ENCODE measurements at places on chromosomes 2 and 18.

- DNase-seq: no peak
These were observed 472.7 kb upstream of the TRIB2 start for GRCh38 chr2:12244070-12244469.

DNA sequence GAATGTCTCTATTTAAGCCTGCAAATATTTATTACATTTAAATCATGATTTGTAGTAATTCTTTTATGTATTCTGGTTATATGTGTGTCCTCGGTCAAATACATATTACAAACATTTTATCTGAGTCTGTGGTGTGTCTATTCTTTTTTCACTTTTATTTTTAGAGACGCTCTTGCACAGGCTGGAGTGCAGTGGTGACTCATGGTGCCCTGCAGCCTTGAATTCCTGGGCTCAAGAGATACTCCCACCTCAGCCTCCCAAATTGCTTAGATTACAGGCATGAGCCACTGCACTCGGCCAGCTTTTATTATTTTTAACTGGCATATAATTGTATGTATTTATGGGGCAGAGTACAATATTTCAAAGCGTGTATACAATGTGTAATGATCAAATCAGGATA, 47.5 kb downstream of the ARID5A start:
- DNase-seq: peak; percentile 11

DNA sequence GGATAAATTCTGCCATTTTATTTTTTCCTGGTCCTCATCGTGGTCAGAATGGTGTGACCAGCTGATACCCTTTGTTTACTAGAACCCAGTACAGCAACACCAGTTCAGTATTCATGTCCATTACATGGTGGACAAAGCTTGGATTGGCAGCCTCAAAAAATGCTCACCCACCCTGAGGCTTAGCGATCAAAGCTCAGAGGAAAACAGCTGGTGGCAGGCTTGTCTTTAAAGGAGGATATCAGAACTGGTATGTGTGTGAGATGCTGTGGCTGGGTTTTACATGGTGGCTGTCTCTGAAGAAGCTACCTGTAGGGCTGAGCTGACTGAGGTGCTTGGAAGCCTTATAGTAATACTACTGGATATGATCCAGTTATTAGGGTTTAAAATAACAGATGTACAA, 471.1 kb upstream of the MEX3C start:
- no peak for DNase-seq

DNA sequence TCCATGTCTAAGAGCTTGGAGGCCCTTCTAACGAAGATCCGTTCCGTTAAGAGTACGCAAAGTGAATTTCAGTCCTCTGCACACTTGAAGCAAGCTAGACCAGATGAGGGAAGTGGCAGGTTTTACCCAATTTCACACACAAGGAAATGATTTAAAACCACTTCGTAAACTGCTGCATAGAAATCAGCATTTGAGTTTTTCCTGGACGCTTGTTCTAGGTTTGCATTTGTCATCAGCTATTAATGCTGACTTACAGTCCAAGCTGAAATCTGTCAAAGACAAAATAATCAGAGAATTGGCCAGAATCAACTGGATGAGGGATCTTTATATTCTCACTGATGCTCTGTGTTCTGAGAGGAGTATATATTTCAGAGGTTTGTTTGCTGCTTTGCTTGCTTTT, 117.6 kb upstream of the RASGRP3 start:
- DNase-seq: no peak

DNA sequence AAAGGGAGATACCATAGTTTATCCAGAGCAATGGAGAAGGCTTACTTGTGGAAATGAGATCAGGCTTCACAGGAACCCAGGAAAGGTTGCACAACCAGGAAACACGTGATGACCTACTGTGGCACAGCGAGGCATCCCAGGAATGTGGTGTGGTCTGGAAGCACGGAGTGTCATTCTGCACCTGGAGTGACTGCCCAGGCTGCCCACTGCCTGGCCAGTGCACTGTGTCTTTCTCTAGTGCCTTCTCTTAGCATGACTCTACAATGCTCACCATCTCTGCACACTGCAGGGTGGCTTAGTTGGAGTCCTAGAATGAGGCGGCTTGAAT, 48.9 kb downstream of the CHST9 start:
- peak; percentile 27 for DNase-seq

DNA sequence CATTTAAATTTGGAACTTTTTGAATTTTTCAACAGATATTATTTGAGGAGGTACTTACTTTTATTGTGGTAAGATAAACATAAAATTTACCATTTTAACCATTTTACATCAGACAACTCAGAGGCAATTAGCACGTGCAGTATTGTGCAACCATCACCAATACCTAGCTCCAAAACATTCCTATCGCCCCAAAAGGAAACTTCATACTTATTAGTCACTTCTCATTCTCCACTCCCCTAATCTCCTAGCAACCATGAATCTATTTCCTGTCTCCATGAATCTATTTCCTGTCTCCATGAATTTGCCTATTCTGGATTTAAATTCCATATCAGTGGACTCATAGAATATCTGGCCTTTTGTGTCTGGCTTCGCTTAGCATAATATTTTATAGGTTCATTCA, 69.9 kb upstream of the FAM136A start:
- DNase-seq: peak; percentile 48

DNA sequence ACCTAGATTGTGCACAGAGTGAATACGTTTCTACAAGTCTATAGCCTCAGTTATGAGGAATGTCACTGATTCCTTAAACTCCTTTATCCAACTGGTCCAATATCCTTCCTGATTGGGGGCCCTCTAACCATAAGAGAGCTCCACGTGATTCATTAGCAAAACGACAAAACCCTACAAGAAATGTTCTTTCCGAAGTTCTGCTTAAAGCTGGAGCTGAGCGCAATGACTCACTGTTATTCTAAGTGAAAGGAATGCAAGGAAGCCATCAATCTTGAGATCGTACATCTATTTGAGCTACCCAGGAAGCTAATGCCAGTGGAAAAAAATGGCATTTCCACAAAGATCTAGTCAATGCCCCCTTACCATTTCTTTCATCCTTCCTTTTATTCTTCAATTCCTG, 354.9 kb upstream of the CDH20 start:
- DNase-seq: peak; percentile 63

DNA sequence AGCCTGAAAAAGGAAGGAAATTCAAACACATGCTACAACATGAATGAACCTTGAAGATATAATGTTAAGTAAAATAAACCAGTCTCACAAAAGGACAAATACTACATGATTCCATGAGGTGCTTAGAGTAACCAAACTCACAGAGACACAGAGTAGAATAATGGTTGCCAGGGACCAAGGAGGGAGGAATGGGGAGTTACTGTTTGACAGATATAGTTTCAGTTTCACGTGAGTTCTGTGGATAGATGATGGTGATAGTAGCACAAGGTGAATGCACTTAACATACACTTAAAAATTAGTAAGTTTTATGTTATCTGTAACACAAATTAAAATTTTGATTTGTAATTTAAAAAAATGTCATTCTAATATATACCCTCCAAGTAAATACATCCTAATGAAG, 106.9 kb upstream of the ACVR1C start:
- no peak for DNase-seq

Data from non-pigmented ciliary epithelial cell (primary cell).